Activated T-cell treated with anti-CD3 and anti-CD28 coated beads for 24 hours (primary cell): ENCODE measurements at places on chromosomes 1 and 21.
A peak's percentile ranks its signal among the peaks of the same experiment; 100 is the strongest.

DNA sequence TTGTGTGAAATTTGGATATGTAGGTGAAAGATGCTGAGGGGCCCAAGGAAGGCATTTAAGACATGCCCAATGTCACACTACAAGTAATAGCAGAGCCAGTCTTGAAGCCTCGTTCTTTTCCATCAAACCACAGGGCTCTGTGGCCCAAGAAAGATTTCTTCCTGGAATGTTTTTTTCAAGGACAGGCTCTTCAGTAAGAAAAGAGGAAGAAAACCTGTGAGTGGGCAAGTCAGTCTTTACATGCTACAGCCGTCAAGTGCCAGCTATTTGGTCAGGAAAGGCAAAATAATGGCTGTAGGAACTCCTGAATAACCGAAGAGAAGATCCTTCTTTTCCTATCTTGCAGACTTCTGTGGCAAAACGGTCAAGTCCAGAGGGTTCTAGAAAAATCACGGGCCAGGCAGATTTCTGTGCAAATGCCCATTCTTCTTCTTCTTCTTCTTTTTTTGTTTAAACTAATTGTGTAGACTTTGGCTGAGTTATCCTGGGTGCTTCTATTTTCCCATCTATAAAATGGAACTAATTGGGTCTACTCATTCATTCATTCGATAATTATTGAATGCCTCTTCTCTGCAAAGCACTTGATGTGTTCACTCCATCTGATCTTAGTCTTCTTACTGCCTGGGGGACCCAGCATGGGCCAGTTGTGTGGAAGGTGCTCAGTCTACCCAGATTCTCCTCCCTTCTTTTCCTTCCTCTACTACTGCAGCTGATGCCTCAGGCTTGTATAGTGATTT is 1.9 kb upstream of the ID3 start:
- no peak for DNase-seq

- DNase-seq: no peak
These were observed 18.1 kb upstream of the ETS2 start for GRCh38 chr21:38787461-38788274.

- no peak for DNase-seq
These were observed 26.2 kb downstream of the ASTN1 start for GRCh38 chr1:177138347-177138746.

DNA sequence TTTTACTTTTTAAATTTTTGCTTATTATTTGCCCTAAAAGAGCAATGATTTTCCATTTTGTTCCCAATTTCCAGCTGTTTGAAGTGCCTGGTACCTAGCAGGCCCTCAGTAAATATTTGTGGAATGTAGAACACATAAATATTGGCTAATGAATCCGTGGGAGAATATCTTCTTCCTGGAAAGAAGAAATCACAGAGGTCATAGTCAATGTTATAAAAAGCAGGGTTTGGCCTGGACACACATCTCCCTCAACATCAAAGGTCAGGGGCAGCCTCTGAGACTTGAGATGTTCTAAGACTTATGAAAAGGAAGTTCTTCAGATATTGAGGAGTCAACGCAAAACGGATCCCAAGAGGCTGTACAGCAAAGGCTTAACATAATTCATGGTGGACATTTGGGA is 358.1 kb downstream of the HHAT start:
- no peak for DNase-seq

- DNase-seq: peak; percentile 44
These were observed 19.8 kb downstream of the KMO start for GRCh38 chr1:241551759-241552638.

GRCh38 chr1:155011437-155012025 is 8.9 kb downstream of the ZBTB7B start:
- no peak for DNase-seq

GRCh38 chr21:44566403-44566802 is 7.1 kb upstream of the KRTAP10-4 start:
- no peak for DNase-seq

GRCh38 chr1:114588196-114588689 is 6.8 kb upstream of the BCAS2 start:
- DNase-seq: no peak

GRCh38 chr1:101178341-101178687 is 58.5 kb upstream of the S1PR1 start:
- DNase-seq: no peak

- no peak for DNase-seq
These were observed 184.6 kb upstream of the JUN start for GRCh38 chr1:58968360-58968952.

- no peak for DNase-seq
These were observed 10.6 kb upstream of the KCNN3 start for GRCh38 chr1:154880671-154881070.

GRCh38 chr1:215824245-215824644 is 257.1 kb downstream of the KCTD3 start:
- no peak for DNase-seq

GRCh38 chr1:181178241-181178879 is 89.9 kb downstream of the IER5 start:
- no peak for DNase-seq

- peak; percentile 69 for DNase-seq
These were observed at the start of gene E2F2 for GRCh38 chr1:23530747-23531561. E2F2 (minus strand) TSS chr1:23531233; CDS start chr1:23530793, 440 bp downstream.

GRCh38 chr1:7470904-7471638 is 300.0 kb upstream of the VAMP3 start:
- no peak for DNase-seq

DNA sequence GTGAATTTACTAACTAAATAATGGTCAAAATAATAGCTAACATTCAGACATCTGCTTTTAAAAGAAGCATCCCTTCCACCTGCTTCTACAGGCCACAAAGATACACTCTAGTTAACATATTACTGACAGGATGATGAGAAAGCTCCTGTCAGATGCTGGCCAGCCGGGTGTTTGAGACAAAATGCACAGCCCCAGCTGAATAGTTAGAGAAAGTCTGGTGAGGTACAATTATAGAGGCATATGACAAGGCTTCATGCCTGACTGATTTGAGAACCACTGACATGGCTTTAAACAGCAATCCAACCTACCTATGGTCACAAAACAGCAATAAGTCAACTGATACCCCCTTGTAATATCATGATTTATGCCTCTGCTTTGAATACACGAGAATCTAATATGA is 137.0 kb downstream of the DENND1B start:
- no peak for DNase-seq

- no peak for DNase-seq
These were observed 2.6 kb downstream of the IKBKE start for GRCh38 chr1:206472886-206473285.

DNA sequence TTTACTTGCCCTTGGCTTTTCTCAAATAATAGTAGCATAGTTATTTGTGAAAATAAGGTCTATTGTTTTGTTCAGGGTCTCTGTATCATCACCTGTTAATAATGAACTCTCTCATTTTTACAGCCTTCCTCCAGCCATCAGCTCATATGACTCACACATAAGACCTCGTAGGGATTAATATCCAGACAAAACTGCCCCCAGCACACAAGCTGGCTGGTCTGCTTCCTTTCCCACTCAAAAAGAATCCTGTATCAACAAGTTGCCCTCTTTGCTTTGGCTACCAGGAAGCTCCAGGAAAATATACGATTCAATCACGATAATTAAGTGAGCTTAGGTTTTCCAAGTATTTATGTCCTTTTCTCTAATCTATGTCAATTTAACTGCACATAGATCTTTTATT is 119.2 kb downstream of the DMRTB1 start:
- DNase-seq: no peak

GRCh38 chr1:66493731-66494130 is 40.2 kb upstream of the SGIP1 start:
- no peak for DNase-seq

DNA sequence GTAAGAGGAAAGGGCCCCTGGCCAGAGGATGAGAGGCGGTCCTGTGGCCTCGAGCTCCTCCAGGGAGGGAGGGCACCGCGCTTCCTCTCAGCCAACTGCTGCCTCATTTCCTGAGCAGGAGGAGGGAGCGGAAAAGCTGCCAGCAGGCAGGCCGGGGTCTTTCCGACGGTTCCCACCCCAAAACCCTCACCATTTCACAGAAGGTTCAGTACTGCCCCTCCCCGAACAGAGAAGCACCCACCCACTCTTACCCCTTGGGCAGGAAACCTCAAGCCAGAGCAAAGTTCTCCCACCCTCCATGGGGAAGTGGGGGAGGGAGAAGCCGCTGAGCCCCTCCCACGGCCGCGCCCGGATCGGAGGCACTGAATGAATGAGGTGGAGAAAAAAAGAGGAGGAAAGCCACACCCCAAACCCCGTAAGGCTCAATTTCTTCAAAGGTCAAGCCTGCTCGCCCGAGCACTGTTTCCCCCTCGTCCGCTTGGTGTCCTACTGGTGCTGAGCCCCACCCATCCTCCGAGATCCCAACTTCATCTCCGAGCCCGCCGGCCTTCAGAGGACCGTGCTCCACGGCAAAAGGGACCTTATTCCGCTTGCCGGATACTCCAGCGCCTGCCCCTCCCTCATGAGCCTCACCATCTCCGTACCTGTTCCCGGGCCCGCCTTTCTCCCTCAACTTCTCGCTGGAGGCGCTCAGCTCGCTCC is 9.4 kb downstream of the TPM3 start:
- peak; percentile 76 for DNase-seq

- DNase-seq: no peak
These were observed 597.3 kb upstream of the PLXNA2 start for GRCh38 chr1:208841436-208841835.

DNA sequence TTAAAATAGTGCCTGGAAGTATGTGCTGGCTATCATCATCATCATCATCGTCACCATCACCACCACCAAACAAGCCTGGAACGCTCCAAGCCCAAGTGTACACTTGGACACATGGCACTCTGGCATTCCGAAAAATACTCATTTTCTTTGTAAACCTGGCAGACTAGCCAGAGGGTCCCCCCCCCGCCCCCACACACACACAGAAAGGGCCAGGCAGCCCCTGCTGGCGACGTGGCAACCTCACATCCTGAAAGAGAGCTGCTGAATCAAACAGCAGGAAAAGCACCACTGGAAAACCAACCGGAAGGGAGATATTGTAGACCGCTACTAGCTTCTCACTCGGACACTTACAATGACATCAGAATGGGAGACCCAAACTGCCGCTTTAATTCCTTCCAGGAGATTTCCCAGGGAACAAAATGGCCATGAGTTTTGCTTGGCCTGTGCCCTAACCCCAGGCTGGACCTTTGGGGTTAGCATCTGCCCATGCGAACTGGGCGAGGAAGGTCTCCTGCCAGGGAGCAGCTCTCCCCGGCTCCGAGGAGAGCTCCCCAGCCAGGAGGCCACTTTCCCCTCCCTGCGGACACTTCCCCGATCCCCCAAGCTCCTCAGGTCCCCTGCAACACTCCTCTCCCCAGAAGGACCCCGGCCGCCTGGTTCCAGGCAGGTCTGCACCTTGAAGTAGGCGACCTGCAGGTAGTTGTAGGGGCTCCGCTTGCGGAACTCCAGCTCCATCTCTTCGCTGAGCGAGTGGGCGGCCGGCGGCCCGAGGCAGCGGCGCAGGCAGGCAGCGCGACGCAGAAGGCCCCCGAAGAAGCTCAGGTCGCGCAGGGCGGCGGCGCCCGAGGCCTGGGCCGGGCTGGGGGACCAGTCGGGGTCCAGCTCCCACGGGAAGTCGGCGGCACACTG is 742 bp downstream of the P3H1 start:
- peak; percentile 25 for DNase-seq

- DNase-seq: no peak
These were observed 63.2 kb downstream of the ITPKB start for GRCh38 chr1:226675715-226676357.

GRCh38 chr1:173341307-173341706 is 134.2 kb upstream of the TNFSF4 start:
- no peak for DNase-seq

GRCh38 chr21:37367336-37367702 is 746 bp downstream of the DYRK1A start:
- no peak for DNase-seq

- no peak for DNase-seq
These were observed 16.0 kb upstream of the STUM start for GRCh38 chr1:226532553-226532952.

GRCh38 chr1:207938016-207938415 is 27.1 kb upstream of the CD34 start:
- DNase-seq: no peak

GRCh38 chr1:35936838-35937237 is 5.9 kb downstream of the AGO3 start:
- no peak for DNase-seq

DNA sequence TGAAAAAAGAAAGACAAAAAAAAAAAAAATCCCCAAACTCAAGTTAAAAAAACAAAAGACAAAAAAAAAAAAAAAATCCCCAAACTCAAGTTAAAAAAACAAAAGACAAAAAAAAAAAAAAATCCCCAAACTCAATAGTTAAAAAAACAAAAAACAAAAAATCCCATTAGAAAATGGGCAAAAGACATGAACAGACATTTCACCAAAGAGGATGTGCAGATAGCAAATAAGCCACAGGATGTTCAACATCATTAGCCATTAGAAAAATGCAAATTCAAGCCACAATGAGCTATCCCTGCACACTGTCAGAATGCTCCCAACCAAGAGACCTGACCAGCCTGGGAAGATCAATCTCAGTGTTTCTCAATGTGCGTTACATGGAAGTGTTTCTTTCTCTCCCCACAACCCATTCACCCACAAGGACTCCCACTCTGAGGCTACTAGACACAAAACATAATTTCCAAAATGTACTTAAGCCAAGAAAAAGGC is 33.9 kb downstream of the MRAP start:
- no peak for DNase-seq

GRCh38 chr1:16073490-16074119 is at the start of gene FAM131C:
FAM131C (minus strand) TSS chr1:16073651; CDS start chr1:16073442, 209 bp downstream.
- DNase-seq: peak; percentile 11

DNA sequence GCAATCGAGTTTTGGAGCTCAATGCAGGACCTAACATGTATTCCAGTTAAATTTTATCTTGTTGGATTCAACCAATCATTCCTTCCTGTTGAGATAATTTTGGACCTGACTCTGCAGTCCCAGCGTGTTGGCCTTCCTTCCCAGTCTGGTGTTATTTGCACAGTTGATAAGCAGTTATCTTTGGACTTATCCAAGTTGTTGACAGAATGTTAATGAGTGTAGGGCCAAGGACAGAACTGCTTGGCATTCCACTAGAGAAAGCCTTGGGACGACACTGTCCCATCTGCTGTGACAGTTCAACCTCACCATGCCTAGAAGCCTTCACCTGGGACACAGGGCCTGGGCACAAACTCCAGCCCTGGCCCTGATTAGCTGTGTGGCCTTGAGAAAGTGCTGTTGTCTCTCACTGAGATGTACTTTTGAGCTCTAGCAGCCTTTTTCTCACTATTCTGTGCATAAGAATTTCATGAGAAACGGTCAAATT is 104.1 kb upstream of the SLC25A33 start:
- DNase-seq: no peak
